ENCODE measurements at places on chromosomes 7 and 10.

- no peak for DNase-seq
Measured at GRCh38 chr10:34405611-34406462, 409.3 kb downstream of the PARD3 start.

GRCh38 chr7:135181261-135181928 is 10.9 kb upstream of the CYREN start:
- DNase-seq, result no peak

DNA sequence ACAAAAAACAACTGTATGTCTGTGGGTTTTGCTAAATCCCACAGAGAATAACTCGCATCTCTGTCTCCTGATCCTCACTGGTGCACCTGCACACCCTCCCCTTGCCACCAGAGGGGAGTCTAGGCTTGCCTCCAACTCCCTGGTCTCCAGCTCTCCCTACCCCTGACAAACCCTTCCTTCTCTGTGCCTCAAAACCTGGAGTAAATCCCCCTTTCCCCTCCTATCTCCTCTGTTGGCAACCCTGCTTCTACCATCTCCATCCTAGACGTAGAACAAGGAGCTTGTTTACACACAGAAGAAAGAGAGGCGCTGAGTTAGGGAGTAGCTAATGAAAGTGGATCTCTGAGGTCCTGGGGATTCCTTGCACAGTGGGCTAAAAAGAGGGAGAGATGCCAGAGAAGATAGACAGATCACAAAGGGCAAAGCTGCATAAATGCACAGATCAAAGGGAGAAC is 6.0 kb downstream of the MBLAC1 start:
- DNase-seq, result no peak

DNA sequence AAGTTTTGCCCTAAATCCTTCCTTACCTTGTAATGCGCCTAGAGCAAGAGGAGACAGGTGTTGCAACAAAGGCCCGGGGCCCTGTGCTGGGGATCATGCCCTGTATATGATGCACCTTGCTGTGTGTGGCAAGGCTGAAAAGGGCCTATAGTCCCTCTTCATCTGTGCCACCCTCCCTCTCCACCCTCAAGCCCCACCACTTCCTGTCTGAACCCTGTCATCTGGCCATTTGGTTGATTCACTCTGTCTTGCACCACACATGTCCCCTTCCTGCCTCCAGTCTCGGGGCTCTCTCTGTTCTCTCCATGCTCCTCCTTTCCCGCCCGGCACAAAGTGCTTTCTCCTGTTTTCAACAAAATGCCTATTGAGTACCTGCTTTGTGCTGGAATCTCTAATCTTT is 11.5 kb upstream of the MALSU1 start:
- no peak for DNase-seq

DNA sequence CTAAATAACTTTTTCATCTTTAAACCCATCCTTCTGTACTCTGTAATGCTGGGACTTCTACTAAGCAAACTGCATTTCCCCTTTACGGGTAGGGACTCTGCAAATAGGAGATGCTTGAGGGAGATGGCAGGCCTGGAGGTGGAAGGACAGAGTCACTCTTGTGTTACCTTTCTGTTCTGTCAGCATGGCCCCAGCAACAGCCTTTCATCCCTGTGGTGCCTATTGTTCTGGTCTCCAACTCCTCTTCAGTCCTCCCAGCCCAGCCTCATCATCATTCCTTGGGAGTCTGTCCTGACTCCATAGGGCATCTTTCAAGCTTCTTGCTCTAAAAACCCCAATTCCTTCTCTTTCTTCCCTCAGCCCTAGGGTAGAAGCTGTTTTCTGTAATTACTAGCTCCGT is 230.0 kb downstream of the SNX13 start:
- DNase-seq, result no peak

DNA sequence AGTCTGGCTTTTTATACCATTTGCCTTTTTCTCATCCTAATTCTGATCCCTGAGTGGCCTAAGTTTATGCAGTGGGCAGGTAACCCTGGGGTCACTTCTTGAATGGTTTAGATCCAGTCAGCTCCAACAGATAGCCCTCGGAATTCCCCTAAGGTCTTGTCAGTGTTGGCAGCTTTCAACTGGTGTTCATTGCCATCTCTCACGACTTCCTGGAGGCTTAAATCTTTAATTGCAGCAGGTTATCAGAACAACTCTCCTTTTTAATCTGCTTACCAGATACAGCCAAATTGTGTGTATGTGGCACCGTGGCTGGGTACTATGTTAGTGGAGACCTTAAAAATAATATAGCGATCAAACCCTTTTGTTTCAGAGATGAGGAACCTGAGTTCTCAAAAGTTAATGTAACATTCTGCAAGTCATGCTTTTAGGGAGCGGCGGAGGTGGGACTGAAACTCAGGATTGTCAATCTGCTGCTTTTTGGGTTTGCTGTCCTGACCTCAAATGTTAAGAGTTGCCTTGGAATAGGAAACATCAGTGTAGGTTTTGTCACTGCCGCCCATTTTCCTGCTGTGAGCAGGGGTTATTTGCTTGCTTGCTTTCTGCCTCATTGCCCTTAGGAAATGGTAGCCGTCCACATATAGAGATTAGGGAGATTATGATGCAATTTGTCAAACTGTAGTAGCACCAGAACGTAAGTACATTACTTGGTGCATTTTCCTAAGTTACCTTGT is 818 bp downstream of the DLD start:
- DNase-seq, result peak; percentile 15

GRCh38 chr7:76411626-76412025 is 2.1 kb upstream of the SSC4D start:
- no peak for DNase-seq

DNA sequence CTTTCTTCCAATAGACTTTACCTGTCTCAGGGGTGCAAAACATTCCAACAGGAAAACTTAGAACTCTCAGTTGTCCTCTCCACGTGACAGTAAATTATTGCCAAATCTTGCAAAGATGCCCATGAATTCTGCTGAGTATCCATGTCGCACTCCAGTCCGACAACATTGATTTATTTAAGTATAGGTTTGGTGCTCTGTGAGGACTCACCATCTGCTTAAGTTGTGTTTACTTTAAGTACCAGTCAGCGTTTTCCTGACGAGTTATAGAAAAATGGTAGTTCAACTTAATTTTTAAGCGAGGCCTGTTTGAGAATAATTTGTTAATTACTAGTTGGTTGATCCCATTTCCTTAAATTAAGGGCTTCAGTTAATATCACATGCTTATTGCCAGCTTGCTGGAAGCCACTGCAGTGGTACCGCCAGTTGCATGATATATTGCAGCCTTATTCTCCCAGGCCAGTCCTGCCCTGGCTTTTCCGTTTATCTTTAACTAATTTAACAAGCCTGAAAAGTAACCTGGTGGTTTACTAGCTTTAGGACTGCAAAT is 27.8 kb downstream of the CREB5 start:
- no peak for DNase-seq

DNA sequence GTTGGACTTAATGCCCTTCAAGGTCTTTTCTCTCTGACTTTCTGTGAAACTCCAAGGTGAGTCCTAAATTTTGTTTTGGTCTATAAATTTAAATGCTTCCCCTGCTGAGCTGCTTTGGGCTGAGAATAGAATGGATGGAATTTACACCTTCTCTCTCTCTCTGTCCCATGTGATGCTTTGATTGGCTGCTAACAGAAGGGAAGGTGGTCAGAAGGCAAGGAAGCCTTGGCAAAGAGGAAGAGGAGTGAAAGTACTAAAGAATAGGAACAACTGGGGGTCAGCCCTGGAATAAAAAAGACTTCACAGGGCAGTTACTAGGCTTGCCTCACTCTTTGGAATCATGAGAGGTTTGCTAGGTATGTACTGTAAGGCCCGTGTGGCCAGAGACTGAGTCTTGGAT is 260.2 kb downstream of the AUTS2 start:
- DNase-seq, result no peak
